ENCODE measurements at places on chromosomes 4 and X. TPM values are rescaled to one million over a fixed set of nuclear protein-coding genes. Genes with fewer than 3 reads are reported as not detected.

CNOT6L gene
- total RNA-seq = 9.6 TPM

MMGT1 gene
- 13.9 TPM for total RNA-seq

ODAPH gene
- total RNA-seq = not detected

POF1B gene
- total RNA-seq = 4.6 TPM

PNMA6F gene
- total RNA-seq = not detected

STK26 gene
- 60.7 TPM for total RNA-seq

HAND2 gene
- total RNA-seq = not detected

CYLC1 gene
- not detected for total RNA-seq

CT47C1 gene
- not detected for total RNA-seq

HTATSF1 gene
- 35.8 TPM for total RNA-seq

GC gene
- total RNA-seq = not detected

HSFX1 gene
- 0.85 TPM for total RNA-seq

ASMT gene
- total RNA-seq = not detected

SLC26A1 gene
- 0.21 TPM for total RNA-seq

TSPAN7 gene
- 1.3 TPM for total RNA-seq

ESX1 gene
- total RNA-seq = not detected

TMEM156 gene
- total RNA-seq = 11.5 TPM

LANCL3 gene
- 0.21 TPM for total RNA-seq

HTR2C gene
- not detected for total RNA-seq

MAGEA2 gene
- total RNA-seq = not detected

HERC3 gene
- 37.1 TPM for total RNA-seq

SPIN2B gene
- 1.1 TPM for total RNA-seq

ALB gene
- total RNA-seq = 0.24 TPM

FAM9A gene
- not detected for total RNA-seq

HERC5 gene
- 2.2 TPM for total RNA-seq

ITM2A gene
- total RNA-seq = 1.1 TPM

GLUD2 gene
- total RNA-seq = 0.72 TPM

PTCHD1 gene
- under 0.01 TPM for total RNA-seq

SFRP2 gene
- not detected for total RNA-seq

COL4A5 gene
- 80.7 TPM for total RNA-seq

CLRN2 gene
- total RNA-seq = not detected

FAM184B gene
- not detected for total RNA-seq

ERAS gene
- not detected for total RNA-seq
